ENCODE measurements at places on chromosomes 5 and 9. TPM values are rescaled to one million over a fixed set of nuclear protein-coding genes. Genes with fewer than 3 reads are reported as not detected.
A peak's percentile ranks its signal among the peaks of the same experiment; 100 is the strongest.

GRCh38 chr9:137380606-137381005, 42.4 kb downstream of the EXD3 start:
- no peak overlapping the region for H3K27ac ChIP-seq
- DNase-seq: no peak
- no peaks in the 10 kb centered on the region for H3K27me3 ChIP-seq
- no peak overlapping the region for H3K4me3 ChIP-seq
- H3K36me3 ChIP-seq: peaks cover 3% of the 10 kb centered on the region

DNA sequence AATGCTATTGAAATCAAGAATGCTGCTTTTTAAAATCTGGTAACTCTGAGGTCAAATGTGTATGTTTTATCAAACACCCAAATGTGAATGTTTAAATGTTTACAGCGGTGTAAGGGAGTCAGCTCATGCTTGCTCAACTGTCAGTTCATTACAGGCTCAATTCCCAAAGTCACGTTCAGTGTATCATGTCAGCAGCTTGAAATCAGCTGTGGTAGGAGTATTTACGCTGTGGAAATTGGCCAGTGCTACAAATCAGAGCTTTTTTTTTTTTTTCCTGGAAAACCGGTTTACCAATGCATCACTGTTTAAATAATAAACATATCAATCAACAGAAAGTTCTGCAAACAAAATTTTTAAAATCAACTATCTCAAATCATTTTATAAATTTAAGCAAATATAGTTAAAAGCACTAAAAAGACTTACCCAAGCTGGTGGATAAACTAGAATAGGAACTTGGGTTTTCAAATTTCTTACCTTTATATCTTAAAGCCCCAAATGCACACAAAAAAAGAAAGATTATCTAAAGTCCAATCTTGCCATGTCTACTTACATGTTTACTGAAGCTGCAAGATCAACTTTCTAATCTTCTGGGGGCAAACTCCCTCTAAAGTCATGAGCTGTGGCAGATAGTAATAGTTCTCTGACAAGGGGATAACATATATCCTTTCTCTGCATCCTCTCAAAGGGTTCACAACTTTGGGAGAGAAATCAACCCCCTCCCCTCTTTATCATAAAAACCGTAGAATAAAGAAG, 57.6 kb upstream of the GRAMD2B start:
- no peak for DNase-seq
- H3K4me1 ChIP-seq: peaks cover 10% of the 10 kb centered on the region

- no peak overlapping the region for H3K4me3 ChIP-seq
- H3K27ac ChIP-seq: no peak overlapping the region
- H3K4me1 ChIP-seq: no peaks in the 10 kb centered on the region
- DNase-seq: no peak
- no peaks in the 10 kb centered on the region for H3K27me3 ChIP-seq
These were observed 583.6 kb downstream of the TMEM38B start for GRCh38 chr9:106277966-106278365.

GRCh38 chr5:28516722-28517121, 1478.3 kb upstream of the CDH9 start:
- H3K4me3 ChIP-seq: no peak overlapping the region
- H3K4me1 ChIP-seq: no peaks in the 10 kb centered on the region
- no peak for DNase-seq
- no peaks in the 10 kb centered on the region for H3K36me3 ChIP-seq
- no peaks in the 10 kb centered on the region for H3K27me3 ChIP-seq

GRCh38 chr9:25418974-25419373, 259.3 kb downstream of the TUSC1 start:
- no peak overlapping the region for H3K4me3 ChIP-seq
- DNase-seq: no peak
- H3K27me3 ChIP-seq: no peaks in the 10 kb centered on the region
- no peak overlapping the region for H3K27ac ChIP-seq
- no peaks in the 10 kb centered on the region for H3K36me3 ChIP-seq
- H3K4me1 ChIP-seq: no peaks in the 10 kb centered on the region

DNA sequence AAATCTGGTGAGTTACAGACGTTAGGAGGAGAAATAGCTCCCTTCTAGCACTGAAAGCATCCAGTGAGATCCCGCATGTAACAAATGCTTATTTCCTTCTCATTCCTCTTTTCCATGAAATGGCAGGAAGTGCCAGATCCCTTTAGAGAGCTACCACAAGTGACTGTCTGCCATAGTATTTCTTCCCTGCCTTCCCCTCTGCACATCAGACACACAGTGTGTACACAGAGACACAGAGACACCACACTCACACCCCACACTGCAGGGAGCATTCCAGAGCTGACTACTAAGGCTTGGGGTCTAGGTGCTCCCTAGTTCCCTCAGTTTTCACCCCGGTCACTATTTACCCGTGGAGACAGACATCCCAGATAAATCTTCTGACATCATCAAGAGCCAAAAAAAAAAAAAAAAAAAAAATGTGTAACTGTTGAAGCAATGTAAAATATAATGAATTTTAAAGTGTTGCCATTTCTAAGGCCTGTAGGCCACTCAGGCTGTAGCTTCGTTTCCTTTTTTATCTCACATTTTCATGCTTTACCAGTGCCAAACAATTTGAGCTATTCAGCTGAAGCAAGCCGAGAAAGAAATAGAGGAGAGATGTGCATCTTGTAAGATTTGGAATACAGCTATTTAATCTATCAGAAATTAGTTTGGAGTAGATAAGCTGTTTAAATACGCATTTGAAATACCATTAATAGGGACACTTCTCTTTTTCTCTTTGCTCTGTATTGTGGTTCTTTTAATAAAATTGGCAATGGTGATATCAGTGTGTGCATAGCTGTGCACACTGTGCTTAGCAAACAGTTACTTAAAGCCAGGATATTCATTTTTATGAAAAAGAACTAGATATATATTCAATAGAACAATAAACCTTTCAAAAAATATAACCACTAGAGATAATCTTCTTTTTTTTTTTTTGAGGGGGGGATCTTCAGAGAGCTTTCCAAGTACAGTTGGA, 405.5 kb downstream of the PDE4D start:
- DNase-seq: no peak
- no peak overlapping the region for H3K4me3 ChIP-seq
- no peak overlapping the region for H3K27ac ChIP-seq
- H3K36me3 ChIP-seq: no peaks in the 10 kb centered on the region
- H3K4me1 ChIP-seq: no peaks in the 10 kb centered on the region

The AQP7 gene
- total RNA-seq: 149 TPM

The SLC44A1 gene
- 18.0 TPM for total RNA-seq

DNA sequence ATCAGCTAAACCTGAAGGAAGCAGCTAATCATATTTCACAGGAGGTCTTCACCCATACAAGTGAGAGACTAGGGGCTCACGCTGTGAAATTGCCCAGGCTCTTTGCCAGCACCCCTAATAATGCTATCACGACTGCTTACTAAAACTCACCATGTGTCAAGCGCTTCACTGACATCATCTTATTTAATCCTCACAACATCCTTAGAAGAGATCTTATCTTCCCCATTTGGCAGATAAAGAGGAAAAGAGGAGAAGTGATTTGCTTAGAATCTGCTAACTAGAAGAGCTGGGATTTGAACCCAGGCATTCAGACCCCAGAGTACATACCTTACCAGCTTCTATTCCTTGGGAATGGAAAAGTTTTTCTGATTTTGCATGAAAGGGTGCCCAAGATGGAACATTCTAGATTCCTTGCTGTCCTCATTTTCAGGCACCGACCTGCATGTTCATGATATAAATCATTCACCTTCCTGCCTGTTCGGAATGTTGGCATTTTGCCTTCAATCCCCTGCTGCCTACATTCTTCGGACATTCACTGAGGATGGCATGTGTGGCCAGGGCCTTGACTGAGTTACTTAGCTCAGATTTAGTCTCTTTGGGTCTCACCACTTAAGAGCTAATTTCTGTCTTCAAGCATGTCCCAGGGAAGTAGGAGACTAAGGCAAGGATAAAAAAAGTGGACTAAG, 88.1 kb downstream of the SH3TC2 start:
- DNase-seq: no peak
- H3K27me3 ChIP-seq: no peaks in the 10 kb centered on the region
- no peaks in the 10 kb centered on the region for H3K36me3 ChIP-seq

The LIFR gene
- 46.8 TPM for total RNA-seq

The FAM153A gene
- total RNA-seq: not detected

- H3K27ac ChIP-seq: no peak overlapping the region
- DNase-seq: no peak
- no peaks in the 10 kb centered on the region for H3K27me3 ChIP-seq
- H3K36me3 ChIP-seq: no peaks in the 10 kb centered on the region
- peaks cover 6% of the 10 kb centered on the region for H3K4me1 ChIP-seq
These were observed 120.2 kb upstream of the TRIM32 start for GRCh38 chr9:116566677-116567488.

- H3K4me3 ChIP-seq: peak overlapping the region; percentile 51
- no peaks in the 10 kb centered on the region for H3K27me3 ChIP-seq
- no peaks in the 10 kb centered on the region for H3K36me3 ChIP-seq
- H3K4me1 ChIP-seq: no peaks in the 10 kb centered on the region
These were observed 16.4 kb upstream of the C5orf47 start for GRCh38 chr5:173972607-173972924.

DNA sequence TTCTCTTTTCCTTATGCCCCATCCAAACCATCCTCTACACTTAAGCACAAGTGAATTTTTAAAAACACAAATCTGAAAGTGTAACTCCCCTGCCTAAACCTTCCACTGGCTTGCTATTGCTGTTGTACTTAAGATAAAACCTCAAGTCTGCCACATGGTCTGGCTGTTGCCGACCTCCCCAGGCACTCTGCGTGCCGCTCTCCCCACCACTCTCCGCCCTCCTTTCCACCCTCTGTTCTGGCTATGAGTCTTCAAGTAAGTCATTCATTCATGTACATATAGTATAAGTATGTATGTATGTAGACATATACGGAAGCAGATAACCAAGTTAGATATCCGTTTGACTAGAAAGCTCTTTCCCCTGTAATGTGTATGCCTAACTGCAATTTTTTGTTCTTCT, 94.7 kb upstream of the ANKRD55 start:
- peaks cover 17% of the 10 kb centered on the region for H3K4me1 ChIP-seq
- no peaks in the 10 kb centered on the region for H3K36me3 ChIP-seq
- no peak overlapping the region for H3K4me3 ChIP-seq
- no peak for DNase-seq
- no peaks in the 10 kb centered on the region for H3K27me3 ChIP-seq

The AK8 gene
- not detected for total RNA-seq

The HRCT1 gene
- total RNA-seq: 1.6 TPM

DNA sequence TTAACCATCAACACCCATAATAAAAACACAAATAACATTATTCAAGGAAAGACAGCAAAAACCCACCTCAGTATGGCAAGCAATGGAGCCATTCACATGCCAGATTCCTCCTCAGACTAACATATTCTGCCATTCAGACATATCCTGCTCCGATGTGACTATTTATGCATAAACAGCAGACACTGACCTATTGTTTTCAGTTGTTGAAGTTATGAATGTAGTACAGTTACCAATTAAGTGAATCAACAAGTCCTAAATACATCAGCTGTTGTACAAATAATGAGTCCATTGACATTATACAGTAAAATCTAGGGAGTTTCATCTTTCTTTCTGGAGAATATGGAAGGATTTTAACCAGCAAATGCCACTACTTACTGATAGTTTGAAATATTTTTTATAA, 131.7 kb downstream of the DENND1A start:
- DNase-seq: no peak
- no peak overlapping the region for H3K27ac ChIP-seq
- H3K27me3 ChIP-seq: no peaks in the 10 kb centered on the region
- no peak overlapping the region for H3K4me3 ChIP-seq
- no peaks in the 10 kb centered on the region for H3K36me3 ChIP-seq
- no peaks in the 10 kb centered on the region for H3K4me1 ChIP-seq

DNA sequence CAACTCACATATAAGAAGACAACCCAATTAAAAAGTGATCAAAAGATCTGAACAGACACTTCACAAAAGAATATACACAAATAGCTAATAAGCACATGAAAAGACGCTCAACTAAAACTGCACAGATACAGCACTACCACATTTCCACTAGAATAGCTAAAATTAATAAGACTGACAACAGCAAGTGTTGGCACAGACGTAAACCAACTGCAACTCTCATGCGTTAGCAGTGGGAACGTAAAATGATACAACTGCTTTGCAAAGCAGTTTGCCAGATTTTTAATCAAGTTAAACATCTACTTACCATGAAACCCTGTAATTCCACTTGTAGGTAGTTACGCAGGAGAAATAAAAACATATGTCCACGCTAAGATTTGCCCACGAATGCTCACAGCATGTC, 9.0 kb downstream of the SEMA4D start:
- no peak overlapping the region for H3K4me3 ChIP-seq
- H3K27me3 ChIP-seq: no peaks in the 10 kb centered on the region
- no peak for DNase-seq
- no peak overlapping the region for H3K27ac ChIP-seq
- H3K4me1 ChIP-seq: peaks cover 4% of the 10 kb centered on the region

GRCh38 chr9:71675857-71676165, 92.5 kb downstream of the CEMIP2 start:
- no peaks in the 10 kb centered on the region for H3K27me3 ChIP-seq
- no peak for DNase-seq
- no peak overlapping the region for H3K4me3 ChIP-seq

The SLC6A7 gene
- not detected for total RNA-seq

DNA sequence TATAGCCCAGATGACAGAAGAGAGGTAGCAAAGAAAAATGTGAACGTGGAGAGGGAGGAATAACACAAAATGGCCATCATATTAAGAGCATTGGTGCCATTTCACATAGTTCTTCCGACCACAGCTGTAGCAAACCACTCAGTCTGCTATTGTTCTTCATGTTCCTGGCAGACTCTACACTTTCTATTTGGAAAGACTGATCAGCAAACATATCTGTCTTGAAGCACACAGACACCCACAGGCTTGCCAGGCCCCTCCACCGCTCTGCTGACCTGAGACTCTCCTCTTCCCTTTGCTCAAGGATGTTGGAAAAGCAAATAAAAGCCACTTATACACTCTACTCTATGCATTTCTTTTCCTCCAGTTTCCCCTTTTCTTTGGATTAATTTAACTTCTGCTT, 298.0 kb downstream of the FBXL7 start:
- no peaks in the 10 kb centered on the region for H3K27me3 ChIP-seq
- no peak overlapping the region for H3K4me3 ChIP-seq
- H3K4me1 ChIP-seq: peaks cover 48% of the 10 kb centered on the region
- no peaks in the 10 kb centered on the region for H3K36me3 ChIP-seq
- DNase-seq: peak; percentile 17

The SPATA31C1 gene
- total RNA-seq: not detected

- peaks cover 67% of the 10 kb centered on the region for H3K27me3 ChIP-seq
- H3K4me3 ChIP-seq: peak overlapping the region; percentile 37
- peak overlapping the region; percentile 18 for H3K27ac ChIP-seq
- no peak for DNase-seq
These were observed 5.5 kb downstream of the ANXA2R start for GRCh38 chr5:43034591-43034968.

DNA sequence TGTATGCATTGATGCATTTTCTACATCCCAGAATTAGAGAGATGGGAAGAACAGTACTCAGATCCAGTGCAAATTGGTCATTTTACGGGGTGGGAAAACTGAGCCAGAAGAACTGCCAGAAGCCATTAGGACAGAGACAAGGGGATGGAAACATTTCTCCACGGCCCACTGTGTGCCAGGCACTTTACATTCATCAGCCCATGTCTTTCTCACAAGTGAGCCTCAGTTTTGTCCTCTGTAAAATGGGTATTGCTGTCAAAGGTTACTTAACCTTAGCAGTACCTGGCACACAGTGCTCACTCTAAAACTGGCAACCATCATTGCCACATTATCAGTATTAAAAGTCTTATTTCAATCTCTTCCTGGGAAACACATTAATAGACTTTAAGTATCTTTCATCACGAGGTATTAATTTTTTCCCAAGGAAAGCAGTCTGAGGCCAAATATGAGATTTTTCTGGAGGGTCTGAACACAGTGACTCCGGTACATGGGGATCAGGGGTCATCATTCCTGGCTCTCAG, 5.2 kb downstream of the DUSP1 start:
- H3K27me3 ChIP-seq: no peaks in the 10 kb centered on the region
- no peak for DNase-seq
- peaks cover 6% of the 10 kb centered on the region for H3K36me3 ChIP-seq
- peaks cover 42% of the 10 kb centered on the region for H3K4me1 ChIP-seq
- peak overlapping the region; percentile 100 for H3K27ac ChIP-seq

The SCGB3A2 gene
- total RNA-seq: not detected

All from heart right ventricle (tissue), 16 donors.